ENCODE measurements at places on chromosomes 3 and 15. TPM values are rescaled to one million over a fixed set of nuclear protein-coding genes. Genes with fewer than 3 reads are reported as not detected.

- no peak for DNase-seq
Observed at GRCh38 chr15:77483425-77484140, 62.9 kb downstream of the HMG20A start.

Gene CAPN3
- polyA plus RNA-seq, result 2.7 TPM

DNA sequence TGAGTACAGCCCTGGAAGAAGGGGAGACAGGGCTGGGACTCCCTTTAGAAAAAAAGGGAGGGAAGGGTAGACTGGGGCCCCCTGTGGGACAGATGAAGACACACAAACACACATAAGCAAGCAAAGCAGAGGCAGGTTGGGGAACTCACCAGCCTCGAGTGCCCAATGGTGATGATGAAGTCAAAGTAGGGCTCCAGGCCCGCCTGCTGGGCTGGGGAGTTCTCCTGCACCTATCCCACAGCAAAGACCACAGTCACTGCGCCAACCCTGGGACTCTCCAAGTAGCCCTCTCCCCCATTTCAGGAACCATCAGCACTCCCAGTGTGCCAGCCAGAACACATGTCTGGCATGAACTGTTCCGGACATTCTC, 4.1 kb downstream of the GORASP1 start:
- DNase-seq, result no peak

- DNase-seq, result no peak
Observed at GRCh38 chr15:46710401-46710960, 1006.8 kb upstream of the SEMA6D start.

DNA sequence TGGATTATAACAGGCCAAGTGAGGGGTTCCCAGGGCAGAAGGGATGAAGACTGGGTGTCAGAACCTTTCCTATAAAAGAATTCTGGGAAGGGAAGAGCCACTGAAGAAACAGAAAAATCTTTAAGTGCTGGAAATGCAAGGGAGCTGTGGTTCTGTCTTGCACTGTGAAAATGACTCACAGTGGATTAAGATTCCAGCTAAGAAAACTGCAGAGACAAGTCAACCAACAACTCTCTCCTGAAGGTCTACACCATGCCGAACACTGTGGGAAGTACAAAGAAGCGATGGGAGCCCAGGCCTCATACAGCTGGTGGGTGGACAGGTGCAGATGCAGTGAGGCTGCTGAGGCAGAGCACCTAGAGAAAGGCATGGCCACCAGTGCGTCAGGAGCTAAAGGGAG, 27.7 kb downstream of the ZDHHC3 start:
- no peak for DNase-seq

Gene GOLGA6B
- not detected for polyA plus RNA-seq

Gene SUSD5
- 0.88 TPM for polyA plus RNA-seq

Gene PLA2G4E
- 0.07 TPM for polyA plus RNA-seq

- no peak for DNase-seq
Observed at GRCh38 chr3:115248274-115248673, 101.2 kb upstream of the ZBTB20 start.

Gene APEH
- 65.7 TPM for polyA plus RNA-seq

- no peak for DNase-seq
Observed at GRCh38 chr15:27328186-27328585, 357.2 kb downstream of the GABRG3 start.

DNA sequence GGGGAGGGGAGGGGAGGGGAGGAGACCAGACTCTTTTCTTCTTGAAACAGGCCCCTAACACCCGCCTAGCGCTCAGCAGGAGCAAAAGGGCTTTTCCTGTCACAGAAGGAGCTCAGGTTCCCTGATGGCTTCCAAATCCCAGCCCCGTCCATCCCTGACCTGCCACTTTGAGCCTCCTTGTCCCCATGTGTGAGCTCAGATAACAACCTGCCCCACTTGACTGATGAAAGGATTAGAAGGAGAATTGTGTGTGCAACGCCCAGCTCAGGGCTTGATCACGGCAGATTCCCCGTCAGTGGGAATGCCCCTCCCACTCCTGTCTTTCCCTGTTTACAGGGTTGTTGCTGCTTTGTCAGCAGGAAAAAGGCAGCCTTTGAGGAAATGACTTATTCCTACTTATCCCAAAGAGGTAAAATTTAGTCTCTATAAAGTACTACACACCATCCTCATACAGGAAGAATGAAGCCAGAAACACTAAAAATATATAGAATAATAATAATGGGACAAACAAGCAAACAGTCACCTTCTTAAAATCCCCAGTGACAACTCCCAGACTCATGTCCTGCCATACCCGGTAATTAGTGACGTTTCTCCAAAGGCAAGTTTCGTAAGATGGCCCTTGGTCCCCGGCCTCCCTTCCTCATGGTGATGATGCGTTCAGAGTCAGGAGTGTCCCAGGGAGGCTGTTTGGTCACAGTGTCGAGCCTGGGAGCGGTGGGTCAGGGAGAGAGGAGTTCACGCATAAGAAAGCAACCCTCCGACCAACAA, 6.1 kb upstream of the LRRC15 start:
- no peak for DNase-seq

GRCh38 chr15:32928876-32929275, 211.1 kb downstream of the GREM1 start:
- DNase-seq, result no peak

DNA sequence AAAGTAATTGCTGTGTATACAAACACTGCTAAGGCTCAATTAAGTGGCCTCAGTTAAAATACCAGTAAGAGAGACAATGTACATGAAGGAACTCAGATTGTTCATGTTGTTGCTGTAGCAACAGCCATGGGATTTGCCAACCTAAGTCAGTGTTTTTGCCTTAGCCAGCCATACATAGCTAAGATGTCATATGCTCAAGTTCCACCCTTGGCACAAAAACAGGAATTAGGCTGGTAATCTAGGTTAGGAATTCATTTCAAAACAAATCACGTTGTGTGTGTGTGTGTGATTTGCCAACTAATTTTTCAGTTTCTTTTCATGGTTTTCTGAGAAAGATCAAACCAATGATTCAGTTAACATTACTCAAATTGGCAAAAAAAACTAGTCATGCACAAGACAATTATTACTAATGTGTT, 143.7 kb upstream of the KCNMB2 start:
- no peak for DNase-seq

DNA sequence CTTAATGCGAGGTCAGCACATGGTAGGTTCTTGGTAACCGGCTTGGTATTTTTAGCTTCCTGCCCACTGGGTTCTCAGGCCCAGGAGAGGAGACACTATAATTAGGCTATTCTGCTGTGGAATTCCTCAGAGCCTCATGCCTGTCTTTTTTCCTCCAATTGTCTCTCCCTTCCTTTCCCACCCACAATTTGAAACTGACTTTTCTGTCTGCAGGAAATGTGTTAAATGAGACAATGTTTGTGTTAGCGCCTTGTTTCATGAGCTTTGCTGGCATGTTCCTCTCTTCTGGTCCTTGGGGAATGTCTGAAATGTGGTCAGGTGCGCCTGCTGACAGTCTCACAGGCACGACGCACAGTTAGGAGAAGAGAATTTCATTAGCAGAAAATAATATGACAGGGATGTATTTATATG, 223.6 kb upstream of the CTNNB1 start:
- DNase-seq, result peak; percentile 60

DNA sequence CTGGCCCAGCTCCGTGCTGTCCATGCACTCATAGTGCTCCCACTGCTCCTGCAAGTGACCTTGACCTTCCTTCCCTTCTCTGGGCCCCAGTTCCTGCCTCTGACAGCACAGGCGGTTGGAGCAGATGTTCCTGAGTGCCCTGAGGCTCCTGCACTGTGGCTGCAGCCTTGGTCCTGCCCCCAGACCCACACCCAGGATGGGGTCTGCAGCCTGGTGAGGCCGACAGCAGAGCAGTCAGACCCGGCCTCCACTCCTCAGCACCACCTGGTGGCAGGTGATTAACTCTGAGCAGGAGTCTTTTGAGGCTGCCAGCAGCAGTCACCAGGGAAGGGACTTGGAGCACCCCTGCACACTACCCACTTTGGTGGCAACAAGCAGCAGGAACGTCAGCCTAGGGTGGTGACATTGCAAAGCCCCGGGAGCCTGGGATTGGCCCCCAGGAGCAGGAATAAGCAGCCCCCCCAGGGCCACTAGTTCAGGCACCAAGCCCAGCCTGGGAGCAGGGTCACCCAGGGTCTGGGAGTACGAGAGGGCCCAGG, 64.6 kb downstream of the CYP11A1 start:
- peak; percentile 47 for DNase-seq

Gene OR5K2
- not detected for polyA plus RNA-seq

DNA sequence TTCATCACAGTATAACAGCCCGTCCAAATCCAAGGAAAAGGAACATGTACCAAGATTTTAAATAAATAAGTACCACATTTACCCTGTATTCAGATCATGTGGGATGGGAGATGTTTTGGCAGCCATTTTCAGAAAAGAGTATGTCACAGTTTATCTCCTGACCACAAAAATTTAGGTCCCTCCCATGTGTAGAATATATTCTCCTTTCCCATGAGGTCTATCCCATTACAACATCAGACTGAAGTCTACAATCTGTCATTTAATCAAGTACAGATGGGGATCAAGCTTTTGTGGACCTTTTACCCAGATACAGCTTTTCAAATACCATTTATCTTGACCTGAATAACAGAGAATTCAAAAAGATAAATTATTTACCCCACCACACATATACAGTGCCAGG, 444.5 kb downstream of the PLOD2 start:
- no peak for DNase-seq

DNA sequence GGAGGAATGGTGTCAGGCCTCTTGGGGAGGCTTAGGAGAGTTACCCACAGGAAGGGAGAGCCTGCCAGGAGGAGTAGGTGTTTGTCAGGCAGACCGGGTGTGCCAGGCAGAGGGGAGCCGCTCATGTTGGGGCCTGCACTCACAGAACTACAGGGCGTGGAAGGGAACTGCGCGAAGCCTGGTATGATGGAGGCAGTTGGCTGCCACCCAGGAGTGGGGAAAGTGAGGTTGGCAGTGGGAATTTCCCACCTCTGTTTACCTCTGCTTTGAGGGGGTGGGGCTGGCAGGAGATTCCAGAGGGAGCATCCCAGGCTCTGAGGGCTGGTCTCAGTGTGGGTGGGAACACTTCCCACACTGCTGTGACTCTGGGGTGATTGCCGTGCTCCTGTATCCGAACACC, 99.9 kb downstream of the SLCO3A1 start:
- no peak for DNase-seq
